Esophagus squamous epithelium (tissue), 5 donors: ENCODE measurements at places on chromosomes 4 and X.

GRCh38 chr4:99894998-99895397 is 771 bp upstream of the LAMTOR3 start:
- no peak for DNase-seq

- no peak for DNase-seq
Measured at GRCh38 chr4:149910177-149910576, 94.5 kb upstream of the IQCM start.

DNA sequence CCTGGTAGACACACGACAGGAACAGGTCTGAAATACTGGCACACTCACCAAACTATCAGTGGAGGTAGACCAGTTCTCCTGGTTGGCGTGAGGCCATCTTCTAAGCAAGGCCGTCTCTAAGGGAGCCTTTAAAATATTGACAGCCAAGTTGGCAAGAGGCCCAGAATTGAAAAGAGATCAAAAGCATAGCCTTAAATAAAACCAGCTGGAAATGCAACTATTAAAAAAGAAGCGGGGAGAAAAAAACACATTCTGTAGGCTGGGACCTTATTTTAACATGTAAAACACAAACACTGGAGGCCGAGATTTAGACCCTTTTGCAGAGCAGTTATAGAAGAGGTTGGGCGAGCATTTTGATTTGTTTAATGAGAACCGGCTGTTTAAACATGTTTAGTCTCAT is 233.0 kb upstream of the CLNK start:
- no peak for DNase-seq

- no peak for DNase-seq
Measured at GRCh38 chr4:140448830-140449229, 21.4 kb upstream of the CLGN start.

- DNase-seq, result no peak
Measured at GRCh38 chrX:50103176-50103575, 97.6 kb downstream of the AKAP4 start.

DNA sequence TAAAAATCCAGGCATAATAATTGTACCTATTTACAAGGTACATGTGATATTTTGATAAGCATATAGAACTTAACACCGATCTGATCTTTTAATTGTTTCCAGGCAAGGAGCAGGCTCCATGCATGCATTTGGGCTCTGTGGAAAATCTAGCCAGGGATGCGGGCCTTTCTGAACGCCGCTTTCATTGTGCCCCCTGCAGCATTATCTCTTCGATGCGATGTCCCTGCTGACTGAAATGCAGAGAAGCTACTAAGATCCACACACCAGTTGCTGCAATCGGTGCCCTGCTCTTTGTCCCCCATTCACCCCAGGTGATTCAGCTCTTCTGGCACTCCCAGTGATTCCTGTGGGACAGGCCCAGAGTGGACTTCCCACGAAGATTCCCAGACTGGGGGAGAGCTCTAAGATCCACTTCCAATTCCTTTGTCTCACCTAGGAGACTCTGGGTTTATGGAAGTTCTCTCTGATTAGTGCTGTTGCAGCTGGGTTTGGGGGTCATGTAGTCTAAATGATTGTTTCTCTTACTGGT is 254.3 kb upstream of the AGA start:
- DNase-seq, result no peak

- no peak for DNase-seq
Measured at GRCh38 chr4:154961263-154961662, 180.2 kb downstream of the RBM46 start.

DNA sequence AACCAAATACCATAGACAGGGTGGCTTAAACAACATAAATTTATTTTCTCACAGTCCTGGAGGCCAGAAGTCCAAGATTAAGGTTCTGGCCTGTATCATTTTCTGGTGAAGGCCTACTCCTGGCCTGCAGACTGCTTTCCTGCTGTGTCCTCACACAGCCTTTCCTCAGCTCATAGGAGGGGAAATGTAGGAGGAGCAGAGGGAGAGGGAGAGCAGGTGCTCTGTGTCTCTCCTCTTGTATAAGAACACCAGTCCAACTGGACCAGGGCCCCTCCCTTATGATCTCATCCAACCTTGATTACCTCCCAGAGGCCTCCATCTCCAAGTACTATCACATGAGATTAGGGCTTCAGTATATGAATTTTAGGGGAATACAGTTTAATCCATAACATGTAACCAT is 34.3 kb downstream of the RAPGEF2 start:
- no peak for DNase-seq
